Fibroblast of villous mesenchyme (primary cell): ENCODE measurements at places on chromosomes 7 and 10.

DNA sequence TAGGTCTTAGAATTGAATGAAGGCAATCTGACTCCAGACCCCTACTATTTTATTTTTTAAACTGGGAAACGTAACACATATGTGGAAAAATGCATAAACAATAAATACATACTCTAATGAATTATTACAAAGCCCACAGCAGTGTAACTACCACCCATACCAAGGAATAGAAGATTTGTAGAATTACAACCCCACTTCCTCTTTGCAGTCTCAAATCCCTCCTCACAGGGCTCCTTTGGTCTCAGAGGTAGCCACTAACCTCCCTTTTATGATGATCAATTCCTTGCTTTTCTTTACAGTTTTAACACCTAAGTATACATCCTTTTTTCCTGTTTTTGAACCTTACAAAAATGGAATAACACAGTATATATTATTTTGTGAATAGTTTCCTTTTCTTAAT is 6.7 kb upstream of the CCDC126 start:
- DNase-seq, result no peak

DNA sequence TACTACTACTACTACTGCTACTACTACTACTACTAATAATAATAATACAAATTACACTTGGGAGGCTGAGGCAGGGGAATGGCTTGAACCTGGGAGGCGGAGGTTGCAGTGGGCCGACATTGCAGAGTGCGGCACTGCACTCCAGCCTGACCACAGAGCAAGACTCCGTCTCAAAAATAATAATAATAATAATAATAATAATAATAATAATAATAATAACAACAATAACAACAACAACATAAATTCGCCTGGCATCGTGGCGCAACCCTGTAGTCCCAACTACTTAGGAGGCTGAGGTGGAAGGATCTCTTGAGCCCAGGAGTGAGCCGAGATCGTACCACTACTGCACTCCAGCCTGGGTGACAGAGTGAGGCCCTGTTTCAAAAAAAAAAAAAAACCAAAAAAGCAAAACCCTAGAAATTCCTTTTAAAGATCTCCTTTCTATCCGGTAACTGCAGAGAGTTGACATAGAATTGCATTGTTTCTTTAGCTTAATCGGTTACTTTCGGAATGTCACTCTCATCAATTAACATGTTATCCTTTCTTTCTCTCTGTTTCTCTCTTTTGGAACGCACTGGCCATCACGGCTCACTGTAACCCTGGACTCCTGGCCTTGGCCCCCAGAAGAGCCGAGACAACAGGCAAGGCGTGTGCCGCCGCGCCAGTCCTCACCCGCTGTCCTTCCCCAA is 972 bp downstream of the PHYH start:
- DNase-seq, result no peak

- DNase-seq, result no peak
These were observed 13.6 kb upstream of the SLC25A28 start for GRCh38 chr10:99633832-99634231.

DNA sequence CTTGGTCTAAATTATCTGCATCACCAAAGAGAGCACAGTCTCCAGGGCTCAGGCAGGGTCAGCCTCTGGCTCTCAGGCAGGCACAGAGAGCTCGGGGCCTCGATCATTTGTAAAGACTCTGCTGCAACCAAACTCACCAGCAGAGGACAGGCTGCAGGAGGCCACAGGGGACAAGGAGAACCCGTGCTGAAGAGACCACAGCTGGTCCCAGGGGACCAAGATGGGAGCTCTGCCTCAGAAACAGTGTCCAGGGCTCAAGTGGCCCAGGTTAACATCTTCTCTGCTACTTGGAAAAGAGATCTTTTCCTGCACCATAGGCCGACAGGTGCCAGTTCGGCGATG is 543.2 kb downstream of the PTPRN2 start:
- DNase-seq, result no peak

GRCh38 chr10:31759124-31759798 is 169.4 kb downstream of the ARHGAP12 start:
- DNase-seq, result peak; percentile 46
